Endothelial cell (in vitro differentiated cells): ENCODE measurements at places on chromosomes 7 and 10. TPM values are rescaled to one million over a fixed set of nuclear protein-coding genes. Genes with fewer than 3 reads are reported as not detected.

Gene CYP2E1
- total RNA-seq: 7.7 TPM

GRCh38 chr7:10672186-10672585 is 301.5 kb upstream of the PHF14 start:
- H3K27me3 ChIP-seq: no peaks in the 10 kb centered on the region
- H3K27ac ChIP-seq: no peak overlapping the region
- H3K4me1 ChIP-seq: no peaks in the 10 kb centered on the region
- H3K4me3 ChIP-seq: no peak overlapping the region

Gene PAPOLB
- total RNA-seq: 0.10 TPM

GRCh38 chr10:25615926-25616325 is 318.1 kb upstream of the MYO3A start:
- H3K4me1 ChIP-seq: no peaks in the 10 kb centered on the region
- H3K4me3 ChIP-seq: no peak overlapping the region
- peaks cover 2% of the 10 kb centered on the region for H3K27me3 ChIP-seq
- H3K36me3 ChIP-seq: no peaks in the 10 kb centered on the region
- no peak overlapping the region for H3K27ac ChIP-seq

Gene TAX1BP1
- 124 TPM for total RNA-seq

Gene LRMDA
- 19.4 TPM for total RNA-seq

DNA sequence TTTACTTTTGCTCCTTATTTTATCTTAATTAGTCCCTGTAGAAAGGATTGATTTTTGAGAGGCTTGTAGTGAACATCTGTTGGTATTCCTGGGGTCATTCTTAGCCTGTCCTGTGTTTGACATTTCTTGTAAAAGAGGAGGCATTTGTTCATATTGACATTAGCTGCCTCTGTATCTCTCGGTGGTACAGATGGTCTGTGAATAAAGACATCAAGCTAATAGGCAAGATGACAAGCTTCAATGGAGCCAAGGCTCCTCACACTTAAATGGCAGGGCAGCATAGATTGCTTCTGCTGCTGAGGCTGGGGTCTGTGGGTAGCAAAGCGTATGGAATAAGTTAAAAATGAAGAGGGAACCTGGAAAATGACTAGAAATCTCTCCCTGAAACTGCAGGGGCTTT is 687.6 kb downstream of the LRMDA start:
- H3K4me3 ChIP-seq: no peak overlapping the region
- no peaks in the 10 kb centered on the region for H3K36me3 ChIP-seq
- H3K27me3 ChIP-seq: no peaks in the 10 kb centered on the region
- H3K4me1 ChIP-seq: no peaks in the 10 kb centered on the region

- H3K27ac ChIP-seq: no peak overlapping the region
- H3K36me3 ChIP-seq: no peaks in the 10 kb centered on the region
- H3K4me1 ChIP-seq: peaks cover 12% of the 10 kb centered on the region
- H3K4me3 ChIP-seq: no peak overlapping the region
- DNase-seq: no peak
These were observed 5.9 kb upstream of the UPF2 start for GRCh38 chr10:12048547-12048946.

DNA sequence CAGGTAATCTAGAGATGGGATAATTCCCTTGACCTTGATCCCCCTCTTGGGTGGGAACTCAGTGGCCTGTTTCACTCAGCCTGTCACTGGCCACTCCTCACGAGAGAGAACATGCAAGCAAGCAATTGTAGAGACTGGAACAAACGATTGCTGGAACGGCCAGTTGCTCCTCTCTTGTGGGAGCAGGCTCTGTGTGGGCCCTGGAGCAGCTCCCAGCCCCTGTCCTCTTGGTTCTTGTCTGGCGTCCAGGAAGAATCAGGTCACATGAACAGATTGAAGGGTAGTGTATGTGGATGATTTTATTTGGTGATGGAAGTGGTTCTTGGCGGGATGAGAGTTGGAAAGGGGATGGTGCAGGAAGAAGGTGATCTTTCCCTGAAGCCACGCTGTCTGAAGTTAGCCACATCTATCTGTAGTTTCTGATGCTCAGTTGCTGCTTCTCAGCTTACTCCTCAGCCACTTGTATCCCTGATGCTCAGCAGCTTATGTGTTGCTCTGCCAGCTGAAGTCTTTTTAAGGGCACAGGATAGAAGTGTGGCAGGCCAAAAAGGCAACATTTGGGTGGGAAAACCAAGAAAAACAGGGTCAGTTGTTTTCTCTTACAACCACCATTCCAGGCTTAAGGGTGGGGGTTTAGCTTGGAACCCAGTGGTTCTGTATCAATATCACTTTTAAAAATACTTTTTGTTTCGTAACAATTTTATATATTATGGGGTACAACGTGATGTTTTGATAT is 15.9 kb downstream of the RNF133 start:
- peaks cover 3% of the 10 kb centered on the region for H3K4me1 ChIP-seq
- no peak overlapping the region for H3K27ac ChIP-seq
- no peak overlapping the region for H3K4me3 ChIP-seq
- peaks cover 1% of the 10 kb centered on the region for H3K27me3 ChIP-seq

Gene LRRN3
- not detected for total RNA-seq

GRCh38 chr10:104307576-104308438 is 30.5 kb downstream of the ITPRIP start:
- H3K27ac ChIP-seq: no peak overlapping the region
- peaks cover 8% of the 10 kb centered on the region for H3K27me3 ChIP-seq
- no peak for DNase-seq
- H3K4me1 ChIP-seq: peaks cover 7% of the 10 kb centered on the region

Gene ASB10
- not detected for total RNA-seq

- no peak for DNase-seq
- H3K4me1 ChIP-seq: peaks cover 3% of the 10 kb centered on the region
- no peaks in the 10 kb centered on the region for H3K27me3 ChIP-seq
These were observed 97.5 kb downstream of the PFKFB3 start for GRCh38 chr10:6300106-6300783.

DNA sequence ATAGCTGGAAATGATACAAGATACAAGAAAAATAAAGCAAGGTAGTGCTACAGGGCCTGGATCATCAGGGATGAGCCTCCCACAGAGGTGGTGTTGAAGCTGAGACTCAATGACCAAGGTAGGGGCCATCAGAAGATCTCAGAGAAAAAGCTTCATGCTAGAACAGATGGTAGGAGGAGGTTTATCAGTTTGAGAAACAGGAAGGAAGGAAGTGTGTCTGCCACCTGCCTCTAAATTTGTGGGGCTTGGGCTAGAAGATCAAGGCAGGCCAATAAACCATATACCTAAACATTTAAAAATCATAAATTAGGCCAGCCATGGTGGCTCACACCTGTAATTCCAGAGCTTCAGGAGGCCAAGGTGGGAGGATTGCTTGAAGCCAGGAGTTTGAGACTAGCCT is 410.8 kb upstream of the PRKCQ start:
- H3K4me3 ChIP-seq: no peak overlapping the region
- no peak for DNase-seq
- no peak overlapping the region for H3K27ac ChIP-seq
- peaks cover 2% of the 10 kb centered on the region for H3K27me3 ChIP-seq
- H3K4me1 ChIP-seq: peaks cover 7% of the 10 kb centered on the region
- no peaks in the 10 kb centered on the region for H3K36me3 ChIP-seq

Gene SLC26A5
- total RNA-seq: 3.0 TPM

GRCh38 chr7:151341357-151342101 is at the start of gene NUB1:
Gene NUB1, plus strand, starts transcription at chr7:151341812. Its CDS starts 3,538 bp downstream, at chr7:151345350.
- H3K36me3 ChIP-seq: peaks cover 9% of the 10 kb centered on the region
- H3K4me3 ChIP-seq: peak within 1 kb of the TSS; percentile 89
- peak; percentile 97 for DNase-seq
- peaks cover 3% of the 10 kb centered on the region for H3K4me1 ChIP-seq
- H3K27me3 ChIP-seq: no peaks in the 10 kb centered on the region

GRCh38 chr7:17206349-17206905 is 92.0 kb upstream of the AHR start:
- H3K4me3 ChIP-seq: no peak overlapping the region
- H3K27ac ChIP-seq: peak overlapping the region; percentile 64
- H3K36me3 ChIP-seq: no peaks in the 10 kb centered on the region
- H3K27me3 ChIP-seq: peaks cover 1% of the 10 kb centered on the region
